CMK (cell line): ENCODE measurements at places on chromosomes 7 and 10.

DNA sequence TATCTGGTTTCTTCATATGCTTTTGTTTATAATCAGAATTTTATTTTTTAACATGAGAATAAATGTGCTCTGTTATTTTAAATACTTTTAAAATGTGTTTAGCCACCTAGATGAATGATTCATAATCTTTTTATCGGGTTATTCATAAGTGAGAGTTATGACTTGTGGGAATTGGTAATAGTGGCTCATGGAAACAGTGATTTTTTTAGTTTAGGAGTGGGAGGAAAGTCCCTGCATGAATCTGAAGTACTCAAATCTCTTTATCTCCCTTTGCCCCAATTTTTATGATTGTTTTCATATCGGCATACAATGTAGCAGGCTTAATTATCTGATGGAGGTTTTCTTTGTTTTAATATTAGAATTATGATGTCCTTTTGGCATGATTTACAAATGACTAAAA, 42.9 kb downstream of the TAX1BP1 start:
- no peak for DNase-seq

DNA sequence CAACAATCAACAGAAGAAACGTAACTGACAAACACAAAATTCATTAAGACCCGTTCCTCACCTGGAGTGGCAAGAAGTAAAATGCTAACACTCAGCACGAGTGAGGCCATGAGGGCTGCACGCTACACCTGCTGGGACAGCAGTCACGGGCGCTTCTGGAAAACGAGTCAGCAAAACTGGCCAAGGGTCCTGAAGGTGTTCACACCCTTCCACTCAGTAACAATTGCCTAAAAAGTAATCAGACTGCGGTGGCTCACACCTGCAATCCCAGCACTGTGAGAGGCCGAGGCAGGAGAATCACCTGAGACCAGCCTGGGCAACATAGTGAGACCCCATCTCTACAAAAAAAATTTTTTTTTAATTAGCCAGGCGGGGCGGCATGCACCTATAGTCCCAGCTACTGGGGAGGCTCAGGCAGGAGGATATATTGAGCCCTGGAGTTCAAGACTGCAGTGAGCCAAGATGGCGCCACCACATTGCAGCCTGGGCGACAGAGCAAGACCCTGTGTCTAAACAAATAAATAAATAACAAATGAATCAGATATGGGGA, 199.1 kb downstream of the MAD1L1 start:
- DNase-seq: no peak

- DNase-seq: no peak
Observed at GRCh38 chr10:48934672-48935501, 4.8 kb downstream of the LRRC18 start.

DNA sequence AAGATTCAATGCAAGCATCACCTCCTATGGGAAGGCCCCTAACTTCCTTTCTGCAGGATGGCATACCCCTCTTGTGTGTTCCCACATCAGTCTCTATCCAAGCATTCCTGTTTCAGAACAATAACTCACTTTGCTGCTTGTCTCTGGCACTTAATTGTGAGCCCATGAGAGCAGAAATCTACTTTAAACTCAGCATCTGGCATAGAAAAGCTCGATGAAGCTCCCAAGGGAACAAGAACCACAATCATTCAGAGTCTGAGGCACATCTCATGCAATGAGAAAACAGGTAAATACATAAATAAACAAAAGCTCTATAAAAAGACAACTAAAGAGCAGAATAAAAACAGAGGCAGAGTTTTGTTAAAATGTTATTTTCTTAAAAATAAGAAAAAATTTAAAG, 66.2 kb downstream of the VPS41 start:
- no peak for DNase-seq

DNA sequence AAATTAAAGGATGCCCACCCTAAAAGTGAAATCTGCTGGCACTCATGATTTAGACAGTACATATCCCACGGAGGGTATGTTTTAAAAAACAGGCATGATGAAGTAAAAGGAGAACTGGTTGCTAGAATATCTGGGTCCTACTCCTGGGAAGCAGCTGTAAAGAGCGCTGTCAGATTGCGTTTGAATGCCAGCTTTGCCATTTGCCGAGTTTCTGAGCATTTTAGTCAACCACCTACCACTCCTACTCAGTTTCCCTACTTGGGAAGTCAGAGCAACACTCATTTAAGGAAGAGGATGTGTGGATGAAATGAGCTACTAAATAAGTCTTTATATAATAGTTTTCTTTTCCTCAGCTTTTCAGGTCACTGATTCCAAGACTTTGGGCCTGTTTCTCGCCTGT, 1.1 kb upstream of the UMAD1 start:
- no peak for DNase-seq

GRCh38 chr7:18179093-18179492, 151.4 kb upstream of the PRPS1L1 start:
- DNase-seq: no peak

DNA sequence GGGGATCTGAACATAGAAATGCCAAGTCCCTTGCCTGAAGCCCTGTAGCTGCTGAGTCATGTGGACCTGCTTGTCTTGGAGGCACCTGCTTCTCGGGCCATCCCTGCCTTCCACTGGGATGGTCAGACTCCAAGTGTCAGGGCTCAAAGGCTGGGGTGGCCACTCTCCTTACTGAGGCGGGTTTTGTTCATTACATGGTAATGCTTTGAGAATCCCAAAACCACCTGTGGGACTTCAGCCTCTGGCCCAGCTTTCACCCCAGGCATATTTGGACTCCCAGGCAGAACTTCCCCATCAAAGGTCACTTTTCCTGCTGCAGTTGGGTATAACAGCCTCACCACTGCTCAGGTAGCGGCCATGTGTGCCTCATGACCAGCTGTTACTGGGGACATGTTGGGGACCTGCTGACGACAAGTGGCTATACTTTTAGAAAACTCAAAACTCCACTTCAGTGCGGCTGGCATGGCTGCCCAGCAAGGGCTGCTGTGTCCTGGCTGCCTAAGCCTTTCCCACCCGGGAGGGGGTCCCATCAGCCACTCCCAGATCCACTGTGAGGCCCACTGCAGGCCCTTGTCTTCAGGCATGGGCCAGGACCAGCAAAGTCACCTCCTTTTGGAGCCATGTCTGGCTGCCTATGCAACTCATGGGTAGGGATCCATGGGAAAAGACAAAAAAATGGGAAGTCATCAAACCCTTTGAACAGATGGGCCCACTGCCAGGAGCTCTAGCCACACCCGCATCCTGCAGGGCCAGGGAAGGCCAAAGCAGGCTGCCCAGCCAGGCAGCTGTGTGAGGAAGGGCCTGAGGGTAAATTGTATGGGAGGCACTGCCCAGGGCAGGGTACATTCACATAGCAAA, 96.7 kb downstream of the ARHGAP22 start:
- no peak for DNase-seq

GRCh38 chr7:68103319-68103718, 1106.7 kb downstream of the TYW1 start:
- no peak for DNase-seq

DNA sequence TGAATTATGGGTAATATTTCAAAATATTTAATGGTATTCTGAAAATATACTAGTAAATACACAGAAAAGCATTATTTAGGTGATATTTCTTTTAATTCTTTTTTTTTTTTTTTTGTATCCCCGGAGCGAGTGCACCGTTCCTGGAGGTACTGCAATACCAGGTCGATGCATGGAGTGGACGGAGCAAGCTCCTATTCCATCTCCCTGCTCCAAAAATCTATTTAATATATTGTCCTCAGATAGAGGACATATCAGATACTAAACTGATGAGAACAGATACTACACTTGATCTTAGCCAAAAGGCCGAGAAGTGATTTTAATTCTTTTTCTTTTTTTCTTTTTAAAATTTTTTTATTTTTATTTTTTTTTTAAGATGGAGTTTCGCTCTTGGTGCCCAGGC, 10.8 kb downstream of the BTRC start:
- no peak for DNase-seq

- no peak for DNase-seq
Observed at GRCh38 chr10:32210306-32211045, 136.5 kb downstream of the EPC1 start.

DNA sequence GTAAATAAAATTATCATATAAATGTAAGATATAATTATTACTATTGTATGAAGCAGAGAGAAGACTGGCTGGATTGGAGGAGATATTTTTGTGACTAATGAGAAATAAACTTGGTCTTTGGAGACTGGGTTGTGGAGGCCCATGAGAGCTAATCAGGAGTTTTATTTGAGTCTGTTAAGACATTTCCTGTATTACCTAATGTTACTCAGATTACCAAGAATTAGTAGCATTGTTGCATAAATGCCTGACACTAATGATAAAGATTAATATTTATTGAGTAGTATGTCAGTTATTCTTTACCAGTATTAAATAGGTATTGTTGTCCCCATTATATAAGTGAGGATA, 7.1 kb downstream of the CCDC126 start:
- DNase-seq: no peak

GRCh38 chr10:98258683-98259454, 9.1 kb downstream of the LOXL4 start:
- no peak for DNase-seq

GRCh38 chr10:44968091-44968490, 8.5 kb downstream of the RASSF4 start:
- no peak for DNase-seq

GRCh38 chr7:38542156-38542555, 89.0 kb downstream of the AMPH start:
- DNase-seq: no peak

DNA sequence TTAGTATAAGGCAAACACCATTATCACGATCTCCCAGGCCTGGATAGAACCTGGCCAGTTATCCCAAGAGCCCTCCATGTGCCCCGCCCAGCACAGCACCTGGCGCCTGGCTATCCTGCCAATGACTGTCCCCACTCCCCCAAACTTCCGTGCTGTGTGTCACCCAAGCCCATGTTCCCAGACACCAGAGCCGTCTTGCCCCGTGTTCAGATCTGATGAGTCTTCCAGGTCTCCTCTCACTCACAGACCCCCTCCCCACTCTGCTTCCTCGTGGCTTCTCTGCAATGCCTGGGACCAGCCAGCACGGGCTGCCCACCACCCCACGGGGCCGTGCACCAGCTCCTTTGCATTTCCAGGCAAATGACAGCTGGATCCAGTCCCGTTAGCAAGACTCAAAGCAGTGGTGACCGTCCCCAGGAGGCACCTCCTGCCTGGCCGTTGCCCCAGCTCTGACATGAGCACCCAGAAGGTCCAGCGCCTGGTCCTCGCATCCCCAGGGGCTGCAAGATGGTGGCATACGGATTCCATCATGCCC, 43.8 kb upstream of the INPP5A start:
- DNase-seq: no peak

- DNase-seq: no peak
Observed at GRCh38 chr7:19407270-19407669, 262.0 kb upstream of the FERD3L start.

- DNase-seq: no peak
Observed at GRCh38 chr7:94284104-94284503, 110.6 kb upstream of the COL1A2 start.

DNA sequence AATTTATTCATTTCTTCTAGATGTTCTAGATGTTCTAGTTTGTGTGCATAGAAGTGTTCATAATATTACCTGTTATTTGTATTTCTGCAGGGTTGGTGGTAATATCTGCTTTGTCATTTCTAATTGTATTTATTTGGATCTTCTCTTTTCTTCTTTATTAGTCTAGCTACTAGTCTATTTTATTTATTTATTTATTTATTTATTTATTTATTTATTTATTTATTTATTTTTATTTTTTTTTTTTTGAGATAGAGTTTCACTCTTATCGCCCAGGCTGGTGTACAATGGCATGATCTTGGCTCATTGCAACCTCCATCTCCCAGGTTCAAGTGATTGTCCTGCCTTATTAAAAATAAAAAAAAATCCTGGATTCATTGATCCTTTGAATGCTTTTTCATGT, 114.8 kb upstream of the THSD7A start:
- DNase-seq: no peak

DNA sequence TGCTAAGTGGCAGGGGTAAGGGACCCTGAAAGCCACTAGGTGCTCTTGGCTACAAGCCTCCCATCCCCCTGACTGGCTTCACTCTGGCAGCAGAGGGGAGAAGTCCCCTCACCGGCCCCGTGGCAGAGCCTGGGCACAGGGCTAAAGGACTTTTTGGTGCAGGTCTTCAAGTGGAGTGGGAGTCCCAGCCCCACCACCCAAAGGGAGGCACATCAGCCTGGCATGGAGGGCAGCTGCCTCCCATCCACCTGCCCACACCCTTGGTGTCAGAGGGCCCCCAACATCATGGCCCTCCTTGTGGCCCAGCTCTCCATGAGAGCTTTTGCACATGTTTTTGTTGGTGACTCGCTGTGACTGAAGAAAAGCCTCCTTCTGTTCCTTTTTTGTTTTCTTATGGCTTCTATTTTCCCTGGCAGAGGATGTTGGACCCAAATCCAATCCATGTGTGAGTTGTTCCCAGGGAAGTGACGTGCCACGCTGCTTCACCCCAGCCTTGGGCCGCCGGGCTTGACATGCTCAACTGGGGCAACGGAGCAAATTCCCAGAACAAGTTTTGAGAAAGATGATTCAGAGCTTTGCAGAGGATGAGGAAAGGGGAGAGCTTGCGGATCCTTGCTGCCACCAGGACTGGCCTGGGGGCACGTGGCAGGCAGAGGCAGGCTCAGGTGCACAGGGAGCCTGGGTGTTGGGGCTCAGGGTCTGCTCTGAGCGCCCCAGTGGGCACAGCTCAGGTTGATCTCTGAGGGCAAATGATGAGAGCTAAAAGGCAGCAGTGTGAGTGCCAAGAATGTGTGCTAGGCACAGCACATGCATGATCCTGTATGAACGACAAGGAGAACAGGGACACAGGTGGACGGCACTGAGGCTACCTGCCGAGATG, 1.9 kb upstream of the AEBP1 start:
- DNase-seq: no peak

DNA sequence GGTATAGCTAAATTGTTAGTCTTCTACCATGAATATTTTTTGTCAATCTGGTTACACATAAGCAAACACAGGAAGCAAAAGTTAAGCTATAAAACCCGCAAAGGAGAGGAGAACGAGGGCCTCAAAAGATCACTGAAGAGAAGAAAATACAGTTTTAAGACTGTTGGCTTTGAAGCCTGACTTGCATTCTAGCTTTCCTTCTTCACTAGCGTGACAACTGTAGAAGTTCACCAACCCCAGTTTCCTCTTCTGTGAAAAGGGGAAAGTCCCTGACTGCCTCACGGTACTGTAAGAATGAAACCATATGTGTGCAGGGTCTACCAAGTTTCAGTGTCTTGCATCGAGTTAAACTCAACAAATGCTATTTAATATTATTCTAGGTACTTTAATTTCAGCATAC, 7.5 kb upstream of the LRRN3 start:
- DNase-seq: no peak

DNA sequence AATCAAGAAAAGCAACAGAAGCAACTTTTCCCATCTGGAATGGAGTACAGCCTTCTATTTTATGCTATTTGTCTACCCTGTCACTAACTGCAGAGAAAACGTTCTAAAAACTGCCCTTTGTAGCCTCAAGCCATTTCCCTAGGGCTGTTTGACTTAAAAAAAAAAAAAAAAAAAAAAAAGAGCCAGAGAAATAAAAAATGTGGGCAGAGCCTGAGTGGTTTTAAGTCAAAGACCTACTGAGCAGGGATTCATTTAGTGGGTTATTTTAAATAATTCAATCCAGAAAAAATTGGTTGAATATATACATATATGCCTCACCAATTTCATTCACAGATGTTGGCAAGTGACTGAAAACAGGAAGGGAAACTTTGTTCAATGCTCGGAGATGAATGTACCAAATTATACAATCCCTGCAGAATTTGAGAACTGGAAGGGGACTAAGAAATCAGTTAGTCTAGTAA, 75.2 kb downstream of the PPP1R3C start:
- DNase-seq: no peak
